ENCODE measurements at places on chromosomes 3 and 15. TPM values are rescaled to one million over a fixed set of nuclear protein-coding genes. Genes with fewer than 3 reads are reported as not detected.

GRCh38 chr3:186368176-186368575 is 6.1 kb upstream of the DGKG start:
- no peak for DNase-seq

GRCh38 chr3:157059661-157060060 is 100.3 kb downstream of the CCNL1 start:
- DNase-seq, result no peak

- DNase-seq, result peak; percentile 79
These were observed 123.4 kb upstream of the MB21D2 start for GRCh38 chr3:193040836-193041672.

- DNase-seq, result no peak
These were observed 552.9 kb upstream of the SUCLG2 start for GRCh38 chr3:68207327-68207726.

DNA sequence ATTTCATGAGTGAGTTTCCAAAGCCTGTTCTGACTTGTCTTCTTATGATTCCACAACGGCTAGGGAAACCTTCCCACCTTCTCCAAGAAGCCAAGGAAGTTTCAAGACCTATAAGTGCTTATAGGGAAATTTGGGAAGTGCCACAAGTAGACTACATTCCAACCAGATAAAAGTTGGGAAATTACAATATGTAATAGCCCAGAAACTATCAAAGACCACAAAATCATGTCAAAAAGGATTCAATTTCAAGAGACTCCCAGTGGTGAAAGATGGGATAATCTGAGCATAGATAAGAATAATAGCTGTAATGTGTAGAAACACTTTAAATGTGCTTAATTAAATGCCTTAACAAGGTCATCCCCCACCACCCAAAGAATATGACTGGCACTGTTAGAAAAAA is 169.2 kb upstream of the SLC2A2 start:
- DNase-seq, result no peak

- DNase-seq, result no peak
These were observed 39.2 kb upstream of the SPSB4 start for GRCh38 chr3:141011997-141012262.

The ALPK3 gene
- polyA plus RNA-seq, result 3.7 TPM

- DNase-seq, result no peak
These were observed 35.0 kb upstream of the BSN start for GRCh38 chr3:49519296-49519695.

GRCh38 chr15:23467110-23467600 is 20.1 kb upstream of the GOLGA6L2 start:
- DNase-seq, result peak; percentile 58

The SPINK8 gene
- polyA plus RNA-seq, result not detected

DNA sequence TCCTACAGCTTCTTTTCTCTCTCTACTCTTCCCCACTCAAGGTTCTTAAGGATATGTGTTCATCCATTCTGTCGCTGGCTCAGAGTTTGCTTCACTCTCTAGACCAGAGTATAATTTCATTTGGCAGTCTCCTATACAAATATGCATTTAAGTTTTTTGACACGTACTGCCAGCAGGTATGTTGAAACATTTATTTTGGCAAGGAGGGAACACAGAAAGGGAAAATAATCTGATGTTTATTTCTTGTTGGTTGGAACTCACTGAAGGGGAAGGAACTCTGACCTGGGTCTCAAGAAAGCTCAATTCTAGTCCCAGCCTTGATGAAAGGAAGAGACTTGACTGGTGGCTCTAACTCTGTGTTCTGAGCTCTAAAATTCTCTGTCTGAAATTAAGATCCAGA is 21.6 kb downstream of the FANCD2 start:
- DNase-seq, result no peak

The NR2F2 gene
- polyA plus RNA-seq, result 0.23 TPM

DNA sequence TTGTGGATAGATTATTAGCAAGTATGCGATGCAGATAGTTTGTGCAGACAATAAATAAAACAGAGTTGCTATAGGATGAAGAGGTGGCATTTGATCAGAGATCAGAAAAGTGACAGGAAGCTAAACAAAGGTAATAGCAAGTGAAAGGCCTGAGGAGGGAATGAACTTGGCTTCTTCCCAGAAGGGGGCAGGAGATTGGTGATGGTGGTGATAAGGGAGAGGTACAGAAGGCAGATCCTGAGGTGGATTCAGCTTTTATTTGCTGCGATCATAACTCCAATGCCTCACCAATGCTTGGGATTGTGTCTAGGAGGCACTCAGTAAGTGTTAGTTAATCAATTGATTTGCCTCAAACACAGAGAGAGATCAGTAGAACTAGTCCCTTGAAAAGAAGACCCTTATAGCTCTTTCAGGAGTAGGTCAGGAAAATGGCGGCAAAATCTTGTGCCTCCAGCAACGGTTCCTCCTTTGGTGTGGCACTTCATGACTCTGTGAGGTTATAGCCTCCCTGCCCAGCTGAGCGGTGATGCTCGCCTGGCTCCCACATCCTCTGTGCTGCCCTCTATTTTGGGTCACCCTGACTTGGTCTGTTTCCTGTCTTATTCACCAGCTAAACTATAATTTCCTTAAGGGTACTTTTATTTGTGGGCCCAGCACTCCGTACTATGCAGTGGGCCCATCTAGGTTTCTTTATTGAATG is 37.5 kb downstream of the TGFBR2 start:
- no peak for DNase-seq

DNA sequence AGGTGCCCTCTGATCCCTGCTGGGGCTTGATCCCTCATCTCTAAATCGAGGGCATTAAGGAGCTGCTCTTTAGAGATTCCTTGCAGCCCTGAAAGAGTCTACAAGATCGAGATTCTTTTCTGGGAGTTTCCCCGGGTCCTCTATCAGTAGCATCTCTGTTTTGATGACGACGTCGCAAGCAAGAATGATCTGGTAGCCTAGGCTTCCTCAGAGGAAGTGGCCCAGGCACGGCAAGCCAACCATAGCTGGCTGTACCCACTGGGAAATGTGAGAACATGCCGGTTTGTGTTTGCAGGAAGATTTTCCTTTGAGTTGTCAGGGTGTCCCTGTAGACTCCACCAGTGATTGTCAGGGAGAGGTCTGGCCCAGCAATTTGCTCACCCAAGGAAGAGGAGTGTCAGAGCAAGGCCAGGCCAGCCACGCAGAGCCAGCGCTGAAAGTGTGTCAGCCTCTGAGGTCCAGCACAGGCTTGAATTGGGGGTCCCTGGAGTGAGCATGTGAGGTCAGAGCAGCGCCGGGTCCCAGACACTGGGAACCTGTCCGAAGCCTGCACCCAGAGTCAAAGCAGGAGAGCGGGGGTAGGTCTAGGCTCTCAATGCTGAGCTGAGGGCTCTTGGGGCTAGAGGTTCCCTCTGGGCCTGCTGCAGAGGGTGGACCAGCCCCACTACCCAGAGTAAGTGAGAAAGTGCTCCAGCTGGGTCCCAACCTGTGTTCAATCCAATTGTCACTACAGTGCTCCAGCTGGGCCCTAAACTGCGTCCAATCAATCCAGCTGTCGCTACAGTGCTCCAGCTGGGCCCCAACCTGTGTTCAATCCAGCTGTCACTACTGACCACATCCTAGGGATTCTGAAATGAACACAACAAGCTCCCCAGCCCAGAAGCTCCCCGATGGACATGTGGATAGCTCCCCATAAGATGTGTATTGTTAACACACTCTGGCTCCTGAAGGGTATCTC is 95.7 kb downstream of the CHDH start:
- no peak for DNase-seq

- DNase-seq, result no peak
These were observed 1.9 kb upstream of the PLA1A start for GRCh38 chr3:119595639-119596334.

- DNase-seq, result no peak
These were observed 18.2 kb upstream of the FHIT start for GRCh38 chr3:61269435-61269834.

- peak; percentile 79 for DNase-seq
These were observed 17.9 kb downstream of the DZIP1L start for GRCh38 chr3:138097192-138098172.

DNA sequence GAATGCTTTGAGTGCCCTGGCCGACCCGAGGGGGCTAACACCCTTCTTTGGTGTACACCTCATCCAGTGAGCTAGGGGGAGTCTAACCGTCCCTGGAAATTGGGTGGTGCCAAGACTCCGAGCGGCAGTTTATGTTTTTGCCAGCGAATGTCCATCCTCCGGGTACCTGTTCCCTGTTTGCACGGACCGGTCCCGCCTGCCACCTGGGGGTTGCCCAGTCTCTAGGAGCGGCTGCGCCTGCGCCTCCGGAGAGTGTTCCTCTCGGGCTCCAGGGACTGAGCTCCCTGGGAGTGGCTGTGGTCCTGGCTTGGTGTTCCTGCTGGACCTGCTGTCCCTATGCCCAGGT is 913 bp upstream of the WNT7A start:
- DNase-seq, result peak; percentile 67

- DNase-seq, result no peak
These were observed 166.8 kb downstream of the IL1RAP start for GRCh38 chr3:190680691-190681090.

DNA sequence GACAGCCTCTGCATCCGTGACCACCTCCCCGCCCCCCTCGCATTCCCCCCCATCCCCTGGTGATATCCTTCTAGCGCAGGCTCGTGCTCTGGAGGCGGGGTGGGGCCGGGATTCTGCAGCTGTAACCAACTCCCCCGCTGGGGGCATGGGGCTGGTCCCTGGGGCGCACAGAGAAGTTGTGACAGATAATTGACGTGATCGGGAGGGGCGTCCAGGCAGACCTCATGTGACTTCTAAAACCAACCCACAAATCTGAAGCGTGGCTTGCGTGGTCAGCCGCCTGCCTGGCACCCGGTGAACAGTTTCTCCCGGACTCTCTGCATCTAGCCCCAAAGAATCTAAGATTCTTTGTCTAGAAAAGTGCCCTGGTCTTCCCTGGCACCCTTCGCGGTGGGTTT is 100.6 kb upstream of the IGF1R start:
- DNase-seq, result peak; percentile 62

DNA sequence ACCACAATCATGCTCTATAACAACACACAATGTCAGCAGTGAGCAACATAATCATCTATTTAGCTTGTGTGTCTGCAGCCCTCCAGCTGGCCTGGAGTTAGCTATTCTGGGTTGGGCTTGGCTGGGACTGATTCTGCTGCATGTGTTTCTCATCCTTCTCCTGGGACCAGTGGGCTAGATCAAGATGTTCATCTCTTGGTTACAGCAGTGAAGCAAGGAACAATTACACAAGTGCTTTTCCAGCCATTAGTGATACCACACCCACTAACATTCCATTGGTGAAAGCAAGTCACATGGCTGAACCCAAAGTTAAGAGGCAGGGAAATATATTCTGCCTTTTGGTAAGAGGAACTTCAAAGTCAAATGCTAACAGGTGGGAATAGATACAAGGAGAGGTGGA is 14.6 kb downstream of the NUDT16 start:
- no peak for DNase-seq

The PLSCR5 gene
- polyA plus RNA-seq, result not detected

DNA sequence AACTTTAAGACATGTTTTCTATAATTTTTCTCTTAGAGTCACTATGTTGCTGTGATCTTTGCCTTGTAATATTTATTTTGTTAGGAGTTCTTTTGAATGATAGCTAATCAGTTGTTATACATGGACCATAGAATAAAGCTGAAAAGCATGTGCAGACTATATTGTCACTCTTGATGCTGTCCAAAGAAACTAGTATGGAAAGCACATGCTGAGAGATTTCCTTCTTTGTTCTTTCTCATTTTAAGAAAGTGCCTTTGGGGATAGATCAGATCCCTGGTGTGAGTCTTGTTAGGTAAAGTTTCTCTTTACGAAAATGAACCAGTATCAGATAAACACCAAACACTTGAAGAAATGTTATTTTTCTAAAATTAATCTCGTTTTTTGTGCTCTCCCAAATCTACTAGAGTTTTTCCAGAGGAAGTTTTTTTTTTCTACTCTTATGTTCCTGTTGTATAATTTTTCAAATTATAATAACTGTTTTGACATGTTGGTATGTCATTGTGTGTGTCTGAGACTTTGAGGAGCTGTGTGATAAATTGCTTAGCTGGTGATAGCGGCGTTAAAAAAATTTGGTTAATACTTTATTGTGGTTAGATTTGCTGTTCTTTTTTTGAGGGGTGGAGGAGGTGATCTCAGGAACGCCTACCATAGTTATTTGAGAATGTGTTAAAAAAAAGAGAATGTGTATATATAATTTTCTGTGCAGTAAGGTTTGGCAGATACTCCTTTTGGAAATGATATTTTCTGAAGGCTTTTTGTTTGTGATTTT is 2.2 kb downstream of the PIAS1 start:
- no peak for DNase-seq

The CHRNA7 gene
- polyA plus RNA-seq, result 4.6 TPM

The XCR1 gene
- polyA plus RNA-seq, result not detected

The MKRN2 gene
- polyA plus RNA-seq, result 9.1 TPM

DNA sequence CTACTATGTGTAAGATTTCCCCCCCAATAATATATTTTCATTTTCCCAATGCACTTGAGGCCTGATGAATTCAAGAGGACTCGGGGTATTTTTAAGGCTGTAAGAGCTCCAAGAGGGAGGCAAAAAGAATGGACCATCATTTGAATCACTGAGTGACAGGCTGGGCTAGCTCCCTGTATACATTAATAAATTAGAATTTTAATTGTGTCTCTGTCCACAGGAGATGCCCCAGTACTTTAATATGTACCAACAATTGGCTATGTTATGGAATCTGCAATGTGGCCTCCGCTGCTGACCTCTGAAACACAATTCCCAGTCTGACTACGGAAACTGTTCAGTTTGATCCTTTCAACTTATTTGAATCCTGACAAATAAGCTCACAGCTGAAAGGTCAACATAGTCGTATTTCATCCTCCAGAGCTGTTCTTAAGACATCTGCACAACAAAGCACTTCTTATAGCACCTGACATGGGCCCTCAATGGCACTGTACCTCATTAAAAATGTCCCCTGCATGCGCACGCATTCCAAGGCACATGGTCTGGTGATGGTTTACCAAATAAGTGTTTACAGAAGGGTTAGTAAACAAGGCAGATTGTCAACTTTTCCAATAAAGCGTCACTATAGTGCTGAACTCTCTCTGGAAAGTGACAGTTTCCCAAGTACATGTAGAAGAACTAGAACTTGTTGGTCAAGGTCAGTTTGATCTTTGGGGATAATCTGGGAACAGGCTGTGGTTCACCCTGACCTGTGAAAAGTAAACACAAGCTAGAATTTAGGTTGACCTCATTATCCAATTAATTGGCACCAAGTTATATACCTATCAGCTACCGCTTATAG is 472.9 kb downstream of the FOXP1 start:
- DNase-seq, result no peak

DNA sequence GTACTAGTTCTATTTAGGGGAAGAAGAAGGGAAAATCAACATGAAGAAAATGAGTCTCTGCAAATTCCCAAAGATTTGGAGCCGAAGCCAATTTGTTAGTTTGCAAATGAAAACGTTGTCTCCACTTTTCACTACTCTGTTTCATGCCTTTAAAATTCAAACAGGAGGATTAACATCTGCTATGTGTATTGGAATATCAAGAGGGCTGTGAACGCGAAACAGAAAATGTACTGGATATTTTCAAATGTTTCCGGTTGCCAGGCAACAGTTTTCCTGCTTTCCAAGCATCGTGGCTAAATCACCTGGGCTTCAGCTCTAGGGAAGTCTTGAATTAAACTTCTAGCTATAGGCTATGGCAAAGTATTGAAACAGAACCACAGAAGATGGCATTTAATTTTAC is 172.8 kb downstream of the KCNMB2 start:
- peak; percentile 56 for DNase-seq

Measured in GM23338 (cell line).